ENCODE measurements at places on chromosomes 2 and 18.

GRCh38 chr2:102078773-102079172, 63.8 kb upstream of the IL1R1 start:
- DNase-seq, result no peak

- DNase-seq, result no peak
Measured at GRCh38 chr2:45905632-45905958, 254.1 kb downstream of the PRKCE start.

DNA sequence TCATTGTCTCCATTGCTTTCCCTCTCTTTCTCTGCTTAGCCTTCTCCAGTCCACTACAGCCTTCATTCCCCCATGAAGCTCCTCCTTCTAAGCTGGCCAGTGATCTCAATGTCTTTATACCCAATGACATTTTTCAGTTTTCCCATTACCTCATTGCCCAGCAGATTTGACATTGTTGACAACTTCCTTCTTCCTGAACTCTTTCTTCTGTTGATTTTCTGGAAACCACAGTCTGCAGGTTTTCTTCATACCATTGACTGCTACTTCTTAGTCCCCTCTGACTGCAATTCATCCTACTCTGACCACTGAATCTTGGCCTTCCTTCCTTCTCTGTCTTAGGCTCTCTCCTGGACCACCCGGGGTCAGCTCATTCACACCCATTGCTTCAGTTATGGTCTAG, 22.9 kb upstream of the SPP2 start:
- no peak for DNase-seq

GRCh38 chr2:224405412-224405811, 3.5 kb upstream of the FAM124B start:
- no peak for DNase-seq

DNA sequence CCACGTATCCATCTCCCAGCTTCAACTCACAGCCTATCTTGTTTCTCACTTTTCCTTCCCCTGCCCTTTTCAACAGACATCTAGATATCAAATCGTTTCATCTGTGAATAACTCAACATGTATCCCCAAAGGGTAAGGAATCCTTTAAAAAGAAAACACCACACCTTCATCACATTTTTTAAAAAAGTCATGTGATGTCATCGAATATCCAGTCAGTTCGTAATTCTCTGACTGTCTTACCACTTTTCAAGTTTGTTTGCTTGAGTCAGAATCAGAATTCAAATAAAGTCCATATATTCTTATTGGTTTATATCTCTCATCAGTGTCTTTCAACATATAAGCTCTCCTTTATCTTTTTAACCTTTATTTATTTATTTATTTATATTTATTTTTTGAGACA, 5.4 kb upstream of the LONRF2 start:
- no peak for DNase-seq

- no peak for DNase-seq
Measured at GRCh38 chr2:143088388-143088787, 40.8 kb upstream of the ARHGAP15 start.

DNA sequence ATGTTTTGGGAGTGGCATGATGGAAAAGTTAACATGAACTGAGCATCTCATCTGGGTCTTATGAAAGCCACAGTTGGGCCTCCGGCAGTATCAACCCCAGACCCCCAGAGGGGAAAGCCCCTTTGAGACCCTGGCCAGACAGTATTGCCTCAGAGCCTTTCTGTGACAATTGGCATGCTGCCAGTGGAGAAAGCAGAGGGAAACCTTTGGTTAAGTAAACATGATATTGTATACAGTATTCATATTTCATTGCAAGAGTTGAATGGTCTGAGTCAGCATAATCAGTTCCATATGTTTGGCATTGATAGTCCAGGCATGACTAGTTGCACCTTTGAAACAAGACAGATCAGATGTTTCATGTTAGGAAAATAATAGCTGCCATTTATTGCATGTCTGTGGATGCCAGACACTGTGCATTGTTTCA, 20.0 kb downstream of the MERTK start:
- DNase-seq, result no peak

DNA sequence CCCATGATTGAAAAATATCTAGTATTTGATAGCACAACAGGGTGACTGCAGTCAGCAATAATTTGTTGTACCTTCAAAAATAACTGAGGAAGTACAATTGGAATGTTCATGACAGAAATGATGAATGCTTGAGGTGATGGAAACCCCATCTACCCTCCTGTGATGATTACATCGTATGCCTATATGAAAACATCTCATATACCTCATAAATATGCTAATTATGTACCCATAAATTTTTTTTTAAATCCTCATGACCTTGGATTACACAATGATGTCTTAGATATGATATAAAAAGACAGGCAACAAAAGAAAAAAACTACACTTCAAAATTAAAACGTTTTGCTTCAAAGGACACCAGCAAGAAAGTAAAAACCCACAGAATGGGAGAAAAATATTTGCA, 1.4 kb upstream of the POLR1B start:
- DNase-seq, result no peak

GRCh38 chr2:214902286-214902685, 92.8 kb upstream of the BARD1 start:
- DNase-seq, result no peak

GRCh38 chr2:10658914-10659257, 30.9 kb downstream of the NOL10 start:
- no peak for DNase-seq

GRCh38 chr2:193701484-193701883, 1506.8 kb upstream of the TMEFF2 start:
- DNase-seq, result no peak

DNA sequence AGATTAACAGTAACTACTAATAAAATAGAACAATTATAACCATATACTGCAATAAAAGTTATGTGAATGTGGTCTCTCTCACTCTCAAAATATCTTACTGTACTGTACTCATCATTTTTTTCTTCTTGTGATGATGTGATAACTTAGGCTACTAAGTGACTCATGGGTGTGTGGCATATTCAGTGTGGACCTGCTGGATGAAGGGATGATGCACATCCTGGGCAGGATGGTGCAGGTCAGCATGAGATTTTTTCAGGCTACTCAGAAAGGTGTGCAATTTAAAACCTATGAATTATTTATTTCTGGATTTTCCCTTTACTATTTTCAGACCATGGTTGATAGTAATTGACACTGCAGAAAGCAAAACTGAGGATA, 90.7 kb downstream of the NCKAP5 start:
- DNase-seq, result no peak

DNA sequence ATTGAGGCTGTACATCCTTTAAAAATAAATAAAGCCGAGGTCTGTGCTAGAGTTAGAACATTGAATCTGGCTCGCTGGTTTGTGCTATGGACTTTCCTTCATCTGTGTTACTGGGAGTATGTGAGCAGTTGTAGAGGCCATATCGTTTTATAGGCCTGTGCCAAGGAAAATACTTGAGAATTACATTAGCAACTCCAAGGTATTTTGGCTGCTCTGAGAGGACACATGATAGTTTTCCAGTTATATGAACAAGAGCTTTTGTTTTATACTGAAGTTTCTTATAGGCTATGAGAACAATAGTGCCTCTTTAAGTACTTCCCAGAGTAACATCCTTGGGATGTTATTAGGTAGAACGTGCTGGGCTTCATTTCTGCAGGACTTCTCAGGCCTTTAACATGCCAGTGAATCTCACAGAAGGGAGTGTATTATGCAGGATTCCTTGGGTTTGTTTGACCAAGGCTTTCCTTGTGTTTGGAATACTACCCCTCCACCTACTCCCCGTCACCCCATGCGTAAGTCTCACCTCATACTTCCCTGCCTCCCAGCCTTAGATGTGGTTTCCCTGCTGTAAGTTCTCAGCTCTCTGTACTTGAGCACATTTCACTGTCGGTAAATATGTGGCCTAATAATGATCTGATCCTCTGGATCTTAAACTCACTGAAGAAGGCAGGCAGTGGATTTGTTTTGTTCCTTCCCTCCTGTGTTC, 21.0 kb downstream of the TCF7L1 start:
- DNase-seq, result no peak

GRCh38 chr2:20148426-20148922, 76.5 kb downstream of the SDC1 start:
- DNase-seq, result no peak

DNA sequence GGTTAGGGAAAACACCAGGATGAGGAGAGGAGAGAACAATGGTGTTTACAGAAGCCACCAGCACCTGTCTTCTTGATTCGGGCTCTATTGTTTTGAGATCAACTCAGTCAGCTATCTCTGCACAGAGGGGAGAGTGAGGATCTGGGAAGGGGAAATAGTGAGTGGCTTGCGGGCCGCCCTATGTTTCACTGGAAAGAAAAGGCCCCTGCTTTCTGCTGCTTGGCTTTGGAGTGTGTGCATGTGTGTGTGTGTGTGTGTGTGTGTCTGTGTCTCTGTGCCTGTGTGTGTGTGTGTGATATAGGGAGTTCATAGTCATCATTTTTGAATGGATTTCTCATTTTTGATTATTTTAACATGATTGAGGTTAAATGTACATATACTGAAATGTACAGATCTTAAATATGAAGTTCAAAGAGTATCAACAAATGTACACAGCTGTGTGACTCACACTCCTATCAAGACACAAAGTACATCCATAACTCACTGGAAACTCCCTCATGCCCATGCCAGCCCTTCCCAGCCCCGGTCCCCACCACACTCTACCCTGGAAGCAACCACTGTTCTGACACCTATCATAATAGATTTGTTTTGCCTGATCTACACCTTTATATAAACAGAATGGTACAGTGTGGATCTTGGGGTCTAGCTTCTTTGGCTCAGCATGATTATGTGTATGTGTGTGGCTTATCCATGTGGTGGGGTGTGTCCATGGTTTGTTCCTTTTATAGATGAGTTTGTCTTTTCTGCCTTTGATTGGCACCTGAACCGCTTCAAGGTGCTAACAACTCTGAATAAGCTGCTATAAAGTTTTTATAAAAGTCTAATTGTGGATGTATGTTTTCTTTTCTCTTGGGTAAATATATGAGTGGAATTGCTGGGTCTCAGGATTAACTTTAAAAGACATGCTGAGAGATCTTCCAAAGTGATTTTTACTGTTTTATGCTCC, 258.3 kb downstream of the SETBP1 start:
- DNase-seq, result no peak

DNA sequence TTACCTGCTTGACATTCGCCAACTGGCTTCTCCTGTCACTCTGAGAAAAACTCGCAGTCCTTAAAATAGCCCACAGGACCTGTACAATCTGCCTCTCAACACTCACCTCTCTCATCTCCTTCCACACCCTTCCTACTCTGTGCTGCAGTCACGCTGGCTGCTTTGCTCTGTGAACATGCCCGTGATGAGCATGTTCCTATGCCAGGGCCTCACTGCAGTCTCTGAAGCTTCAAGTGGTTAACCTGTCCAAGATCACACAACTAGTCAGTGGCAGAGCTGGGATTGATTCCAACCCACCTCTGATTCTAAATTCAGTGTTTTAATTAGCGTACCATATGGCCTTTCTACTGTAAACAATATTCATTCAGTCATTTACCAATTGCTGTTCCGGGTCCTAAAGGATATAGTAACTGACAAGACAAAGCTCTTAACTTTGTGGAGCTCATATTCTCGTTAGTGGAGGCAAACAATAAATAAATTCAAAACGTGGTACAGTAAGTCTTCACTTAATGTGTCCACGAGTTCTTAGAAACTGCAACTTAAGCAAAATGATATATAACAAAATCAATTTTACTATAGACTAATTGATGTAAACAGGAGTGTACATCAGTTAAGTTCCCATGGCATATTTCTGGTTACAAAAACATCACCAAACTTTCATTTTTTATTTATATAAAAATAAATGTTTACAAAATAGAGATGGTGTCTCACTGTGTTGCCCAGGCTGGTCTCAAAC, 38.9 kb upstream of the FBXO11 start:
- DNase-seq, result no peak

DNA sequence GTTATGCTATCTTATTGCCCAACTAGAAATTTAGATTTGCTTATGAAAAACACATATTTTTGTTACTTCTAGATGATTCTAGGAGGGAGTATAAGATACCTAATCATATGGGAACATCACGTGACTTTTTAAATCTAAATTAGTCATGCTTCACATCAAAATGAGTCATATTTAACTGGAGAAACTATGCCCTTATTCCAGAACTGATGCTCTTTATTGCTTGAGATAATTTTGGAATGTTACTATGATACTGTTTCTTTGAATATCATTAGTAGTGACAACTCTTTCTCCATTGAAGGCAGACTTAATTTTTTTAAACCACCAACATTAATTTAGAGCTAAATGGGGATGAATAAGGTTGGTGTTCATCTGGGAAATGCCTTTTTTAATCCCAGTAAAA, 19.9 kb upstream of the ELAC1 start:
- no peak for DNase-seq

GRCh38 chr2:112692918-112693317, 27.9 kb upstream of the NT5DC4 start:
- DNase-seq, result peak; percentile 67

DNA sequence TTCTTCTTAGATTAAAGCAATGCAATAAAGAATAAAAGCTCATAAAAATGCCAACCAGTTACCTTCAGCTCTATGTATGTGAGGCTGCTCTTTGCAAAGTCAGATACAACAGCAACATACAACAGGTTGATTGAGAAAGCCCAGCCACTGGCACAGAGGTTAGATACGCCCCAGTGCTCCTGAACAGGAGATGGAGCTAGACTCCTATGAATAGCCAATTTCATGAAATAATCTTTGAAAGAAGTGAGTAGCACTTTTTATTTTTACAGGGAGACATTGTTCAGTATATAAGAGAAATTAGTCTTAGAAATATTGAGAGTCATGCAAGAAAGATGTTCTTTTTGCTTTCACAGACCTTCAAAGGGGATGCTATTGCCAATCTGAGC, 362.4 kb upstream of the MEX3C start:
- no peak for DNase-seq

- no peak for DNase-seq
Measured at GRCh38 chr2:218746960-218747359, 35.0 kb upstream of the CYP27A1 start.

DNA sequence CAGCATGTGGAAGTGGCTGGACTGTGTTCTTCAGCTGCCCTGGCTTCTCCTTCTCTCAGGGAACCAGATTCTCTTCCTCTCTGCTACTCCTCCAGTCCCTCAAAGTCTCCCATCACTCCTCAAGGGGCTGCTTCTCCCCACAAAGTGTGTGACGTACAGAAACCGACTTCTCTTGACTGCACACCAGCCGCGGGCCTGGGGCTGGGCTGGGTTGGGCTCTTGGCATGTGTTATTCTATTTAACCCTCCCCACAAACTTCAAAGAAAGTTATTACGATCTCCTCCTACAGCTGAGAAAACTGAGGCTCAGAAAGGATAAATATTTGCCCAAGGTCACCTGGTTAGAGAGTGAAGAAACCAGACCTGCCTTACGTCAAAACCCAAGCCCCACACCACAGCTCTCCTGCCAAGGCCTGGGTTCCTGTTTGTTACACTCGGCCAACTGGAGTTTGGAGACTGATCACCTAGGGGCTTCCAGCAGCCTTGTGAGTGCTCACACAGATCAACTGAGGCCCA, 269.0 kb downstream of the TFCP2L1 start:
- no peak for DNase-seq

Measured in activated T-cell treated with anti-CD3 and anti-CD28 coated beads, Interleukin-2, amount 50 U/mL, for 72 hours (primary cell).